ENCODE measurements at places on chromosomes 5 and 9.

DNA sequence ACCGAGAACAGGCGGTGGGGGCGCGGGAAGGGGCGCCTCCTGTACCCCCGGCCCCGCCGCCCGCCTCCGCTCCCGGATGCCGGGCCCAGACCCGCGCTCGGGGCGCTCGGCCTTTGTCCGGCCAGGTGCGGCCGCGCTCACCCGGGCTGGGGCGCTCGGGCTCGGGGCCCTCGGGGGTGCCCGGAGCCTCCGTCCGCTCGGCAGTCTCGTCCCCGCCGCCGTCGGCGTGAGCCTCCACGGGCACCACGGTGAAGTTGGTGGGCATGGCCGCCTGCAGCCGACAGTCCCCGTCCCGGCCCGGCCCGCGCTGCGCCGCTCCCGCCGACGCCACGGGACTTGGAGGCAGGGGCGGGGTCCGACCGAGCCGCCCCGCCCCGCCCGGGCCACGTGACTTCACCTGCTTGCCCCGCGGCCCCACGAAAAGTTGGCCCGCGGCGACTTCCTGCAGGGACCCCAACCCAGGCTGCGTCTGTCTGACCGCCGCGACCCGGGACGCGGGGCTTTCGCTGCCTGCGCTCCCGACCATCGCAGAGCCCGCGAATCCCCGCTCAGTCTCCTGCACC is at the start of gene SLC12A7:
TSS of gene SLC12A7 (minus strand) at position 337 of the 563 bp plus-strand sequence. CDS start at position 265, 72 bp downstream.
- no peak for DNase-seq

DNA sequence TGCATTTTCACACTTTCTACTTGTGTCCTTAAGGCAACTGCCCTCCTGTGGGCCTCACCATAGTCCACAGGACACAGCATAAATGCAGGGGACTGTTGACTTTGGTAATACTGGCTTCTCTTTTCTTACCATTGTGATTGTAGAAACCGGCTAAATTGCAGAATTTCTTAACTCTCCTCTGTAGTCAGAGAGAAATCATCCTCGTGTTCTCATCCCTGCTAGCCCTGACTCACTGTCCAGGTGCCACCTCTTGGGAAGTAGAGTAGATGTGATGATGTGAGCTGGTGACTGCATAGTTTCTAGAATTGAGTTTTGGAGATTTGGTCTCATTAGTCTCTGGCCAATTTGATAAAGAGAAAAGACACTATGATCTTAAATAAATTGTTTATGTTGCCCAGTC is 5.5 kb downstream of the PHF24 start:
- DNase-seq: no peak

- DNase-seq: peak; percentile 42
Measured at GRCh38 chr5:157778121-157778805, 34.8 kb downstream of the LSM11 start.

GRCh38 chr9:126127591-126127990 is 199.0 kb upstream of the MVB12B start:
- DNase-seq: no peak

- DNase-seq: no peak
Measured at GRCh38 chr5:16992444-16992843, 56.4 kb upstream of the MYO10 start.

GRCh38 chr5:71937921-71938698 is 169.2 kb upstream of the MAP1B start:
- DNase-seq: no peak

DNA sequence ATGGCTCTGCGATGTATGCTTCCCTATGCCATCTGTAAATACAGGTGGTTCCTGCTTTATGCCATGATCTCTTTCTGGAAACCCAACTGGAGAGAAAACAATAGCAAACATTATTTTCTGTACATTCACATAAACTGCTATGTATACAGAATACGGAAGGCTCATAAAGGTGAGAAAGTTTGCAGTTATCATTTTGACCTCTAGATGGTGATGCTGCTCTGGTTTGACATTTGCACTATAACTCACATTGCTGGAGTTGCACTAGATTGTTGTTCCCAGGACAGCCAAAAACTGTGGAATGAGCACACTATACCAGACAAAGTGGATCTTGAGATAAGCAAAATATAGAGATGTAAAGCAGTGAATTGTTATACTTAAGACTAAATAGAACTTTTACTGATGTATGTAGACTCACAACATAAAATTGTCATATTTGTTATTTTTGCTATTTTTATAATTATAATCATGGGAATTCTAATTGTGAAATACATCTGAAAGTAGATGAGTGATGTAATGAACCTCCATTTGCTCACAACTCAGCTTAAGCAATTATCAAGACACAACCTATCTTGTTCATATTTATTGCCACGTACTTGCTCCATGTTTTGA is 246.5 kb downstream of the PTPRD start:
- DNase-seq: peak; percentile 55

- peak; percentile 52 for DNase-seq
Measured at GRCh38 chr5:131635684-131636572, 899 bp upstream of the RAPGEF6 start.

- DNase-seq: no peak
Measured at GRCh38 chr5:157343842-157344790, 78.2 kb downstream of the CYFIP2 start.

- no peak for DNase-seq
Measured at GRCh38 chr9:125202846-125203618, 2.7 kb downstream of the RABEPK start.

GRCh38 chr9:12904261-12905000 is 129.6 kb downstream of the LURAP1L start:
- DNase-seq: no peak

- DNase-seq: no peak
Measured at GRCh38 chr5:115489733-115490132, 54.8 kb downstream of the FEM1C start.

- DNase-seq: peak; percentile 39
Measured at GRCh38 chr5:53109056-53109442, 508 bp downstream of the MOCS2 start.

- DNase-seq: peak; percentile 96
Measured at GRCh38 chr5:167642779-167643517, 648.5 kb upstream of the WWC1 start.

DNA sequence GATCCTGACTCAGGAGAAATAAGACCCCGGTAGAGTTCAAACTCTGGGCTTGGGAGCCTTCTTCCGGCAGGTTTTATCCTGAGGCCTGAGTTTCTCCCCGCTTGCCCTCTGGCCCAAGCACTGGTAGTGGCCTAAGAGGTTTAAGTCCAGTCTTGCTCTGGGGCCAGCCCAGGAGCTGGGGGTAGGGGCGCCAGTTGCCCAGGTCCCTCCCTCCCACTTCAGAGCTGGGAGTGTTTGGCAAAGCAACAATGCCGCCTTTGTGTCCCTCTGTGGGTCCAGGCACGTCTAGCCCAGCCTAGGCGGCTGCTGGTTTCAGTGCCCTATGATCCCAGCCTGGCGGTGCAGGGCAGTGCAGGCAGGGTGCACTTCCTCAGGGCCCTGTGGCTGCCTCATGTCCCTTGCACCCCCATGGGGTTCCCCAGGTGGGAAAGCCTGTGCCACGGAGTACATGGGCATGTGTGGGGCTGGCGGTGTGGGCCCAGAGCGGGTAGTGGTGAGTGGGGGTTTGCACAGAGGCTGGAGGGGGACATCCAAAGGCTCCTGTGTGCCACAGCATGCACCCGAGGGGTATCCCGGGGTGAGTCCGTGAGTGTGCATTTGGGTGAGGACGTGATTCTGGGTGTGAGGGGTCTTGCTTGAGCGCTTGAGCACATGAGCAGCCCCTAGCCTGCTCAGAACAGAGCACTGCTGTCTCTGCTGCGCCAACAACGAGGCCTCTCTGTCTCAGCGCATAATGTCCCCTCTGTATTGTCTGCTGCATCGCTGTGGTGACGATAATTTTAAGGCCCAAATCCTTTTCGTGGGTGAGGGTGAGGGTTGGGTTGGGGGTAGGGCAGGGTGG is 61.7 kb upstream of the PSD2 start:
- DNase-seq: no peak

- no peak for DNase-seq
Measured at GRCh38 chr5:63233361-63233760, 654.7 kb downstream of the LRRC70 start.

GRCh38 chr9:132008184-132008803 is 71.4 kb downstream of the MED27 start:
- DNase-seq: no peak

GRCh38 chr5:16946725-16947124 is 10.6 kb upstream of the MYO10 start:
- no peak for DNase-seq

- no peak for DNase-seq
Measured at GRCh38 chr5:402615-403359, 40.2 kb upstream of the EXOC3 start.

DNA sequence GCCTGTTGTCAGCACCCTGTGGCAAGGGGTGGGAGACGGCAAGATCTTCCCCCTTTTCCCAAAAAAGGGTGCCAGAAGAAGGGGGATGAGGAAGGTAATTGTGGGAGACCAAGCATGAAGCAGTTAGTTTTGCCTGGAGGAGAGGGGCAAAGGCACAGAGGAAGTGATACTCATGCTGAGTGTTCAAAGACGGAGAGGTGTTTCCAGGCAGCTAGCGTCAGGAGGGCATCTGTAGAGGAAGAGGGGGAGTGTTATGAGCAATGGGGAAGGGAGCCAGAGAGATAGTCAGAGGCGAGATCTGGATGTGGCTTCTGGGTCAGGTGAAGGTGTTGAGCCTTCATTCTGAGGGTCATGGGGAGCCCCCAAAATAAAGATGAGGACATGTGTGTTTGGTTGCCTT is 26.9 kb upstream of the ADAM19 start:
- DNase-seq: peak; percentile 12

- DNase-seq: no peak
Measured at GRCh38 chr9:131218370-131218769, 57.9 kb downstream of the FAM78A start.

GRCh38 chr5:58582019-58582802 is 664 bp upstream of the RAB3C start:
- DNase-seq: peak; percentile 0

GRCh38 chr5:173247510-173247909 is 12.5 kb upstream of the NKX2-5 start:
- no peak for DNase-seq

DNA sequence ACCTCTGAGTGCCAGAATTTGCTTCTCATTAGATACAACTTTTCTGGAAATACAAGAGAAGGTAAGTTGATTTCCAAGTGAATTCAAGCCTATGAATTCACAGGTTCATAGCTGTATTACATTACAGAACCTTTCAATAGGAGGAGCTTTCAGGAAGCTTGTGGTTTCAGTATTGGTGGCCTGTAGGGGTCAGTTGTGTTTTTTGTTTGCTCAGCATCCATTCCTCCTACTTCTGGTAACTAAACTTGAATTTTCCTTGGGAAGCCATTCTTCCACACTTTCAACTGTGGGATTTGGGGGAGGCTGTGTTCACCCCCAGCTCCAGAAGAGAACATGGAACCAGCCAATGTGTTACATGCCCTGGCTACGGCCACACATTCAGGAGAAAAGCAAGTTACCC is 5.6 kb upstream of the CYSTM1 start:
- peak; percentile 35 for DNase-seq

- DNase-seq: no peak
Measured at GRCh38 chr5:138470322-138471051, 5.2 kb downstream of the EGR1 start.

GRCh38 chr5:37665889-37666288 is 174.0 kb downstream of the GDNF start:
- DNase-seq: peak; percentile 22

DNA sequence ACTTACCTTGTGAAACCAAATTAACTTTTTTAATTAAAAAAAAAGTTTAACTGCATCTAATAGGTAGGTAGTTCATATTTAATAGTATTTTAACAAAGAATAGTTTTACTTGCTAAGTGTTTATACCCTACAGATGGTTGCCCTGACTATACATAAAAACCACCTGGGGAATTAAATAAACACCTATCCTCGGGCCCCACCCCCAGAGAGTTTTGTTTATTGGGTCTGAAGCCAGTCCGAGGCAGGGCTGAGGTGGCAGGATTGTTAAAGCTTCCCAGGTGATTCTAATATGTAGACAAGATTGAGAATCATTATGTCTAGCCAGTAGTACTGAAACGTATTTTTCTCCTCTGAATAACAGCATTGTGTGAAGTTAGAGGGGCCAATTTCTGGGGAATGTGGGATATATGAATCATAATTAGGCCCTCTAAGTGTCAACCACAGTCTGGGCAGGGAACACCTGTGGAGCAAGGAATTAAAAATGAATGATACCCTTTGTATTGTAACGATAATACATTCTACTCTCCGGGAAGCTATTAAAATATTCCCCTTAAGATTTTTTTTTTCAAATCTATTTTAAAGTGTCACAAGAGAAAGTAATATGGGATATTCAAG is 5.6 kb upstream of the PAM start:
- DNase-seq: no peak

DNA sequence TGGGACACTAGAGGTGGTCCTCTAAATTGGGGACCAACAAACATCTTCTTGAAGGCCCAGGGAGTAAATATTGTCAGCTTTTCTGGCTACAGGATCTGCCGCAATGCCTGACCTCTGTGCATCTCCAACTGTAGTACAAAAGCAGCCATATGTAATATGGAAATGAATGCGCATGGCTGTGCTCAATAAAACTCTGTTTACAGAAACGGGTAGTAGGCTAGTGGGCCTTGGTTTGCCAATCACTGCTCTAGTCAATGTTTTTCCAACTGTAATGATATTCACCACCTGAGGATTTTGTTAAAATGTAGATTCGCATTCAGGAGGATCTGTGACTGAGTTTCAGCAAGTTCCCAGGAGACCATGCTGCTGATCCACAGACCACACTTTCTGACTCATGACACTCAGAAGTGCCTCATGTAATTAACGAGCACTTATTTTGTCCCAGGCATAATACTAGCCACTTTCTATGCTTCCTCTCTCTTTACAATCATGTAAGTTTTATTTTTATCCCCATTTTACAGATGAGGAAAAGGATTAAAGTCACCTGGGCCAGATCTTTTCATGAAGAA is 96.9 kb downstream of the MED27 start:
- DNase-seq: no peak

- DNase-seq: no peak
Measured at GRCh38 chr5:147017621-147018020, 139.1 kb upstream of the PPP2R2B start.

DNA sequence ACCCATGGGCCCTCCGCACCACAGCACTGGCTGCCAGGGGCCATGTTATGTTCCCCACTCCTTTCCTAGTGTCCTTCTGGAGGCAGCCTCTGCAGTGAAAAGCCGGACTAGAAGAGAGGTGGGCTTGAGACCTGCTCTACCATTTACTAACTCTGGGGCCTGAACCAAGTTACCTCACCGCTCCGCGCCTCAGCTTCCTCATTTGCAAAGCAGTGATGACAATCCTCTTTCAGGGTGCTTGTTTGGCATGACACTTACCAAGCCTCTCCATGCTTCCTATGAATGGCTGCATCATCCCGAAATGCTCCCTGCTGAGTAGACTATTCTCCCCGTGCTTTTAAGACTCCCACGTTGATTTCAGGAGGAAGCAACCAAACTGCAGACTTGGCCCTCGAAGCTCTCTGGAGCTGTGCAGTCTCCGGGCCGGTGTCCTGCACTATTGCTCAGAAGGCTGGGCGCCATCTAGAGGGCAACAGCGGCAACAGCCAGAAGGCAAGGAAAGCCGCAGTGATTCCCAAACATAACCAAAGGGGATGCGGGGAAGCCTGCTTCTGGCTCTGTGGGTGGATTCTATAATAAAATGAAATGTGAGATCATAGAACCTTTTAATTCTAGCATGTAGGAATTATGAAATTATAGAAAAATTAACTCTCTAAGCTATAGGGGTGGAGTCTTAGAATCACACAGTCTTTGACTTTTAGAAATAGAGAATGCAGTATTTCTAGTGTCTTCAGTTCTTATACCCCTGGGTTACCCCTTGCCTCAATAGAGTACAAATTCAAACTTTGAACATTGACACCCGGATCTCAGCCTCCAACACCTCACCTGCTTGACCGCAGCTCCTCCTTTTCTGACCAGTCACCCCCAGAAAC is 599.8 kb upstream of the BRINP1 start:
- DNase-seq: peak; percentile 63
